AG08395 (cell line): ENCODE measurements at places on chromosomes 4 and X.
A peak's percentile ranks its signal among the peaks of the same experiment; 100 is the strongest.

DNA sequence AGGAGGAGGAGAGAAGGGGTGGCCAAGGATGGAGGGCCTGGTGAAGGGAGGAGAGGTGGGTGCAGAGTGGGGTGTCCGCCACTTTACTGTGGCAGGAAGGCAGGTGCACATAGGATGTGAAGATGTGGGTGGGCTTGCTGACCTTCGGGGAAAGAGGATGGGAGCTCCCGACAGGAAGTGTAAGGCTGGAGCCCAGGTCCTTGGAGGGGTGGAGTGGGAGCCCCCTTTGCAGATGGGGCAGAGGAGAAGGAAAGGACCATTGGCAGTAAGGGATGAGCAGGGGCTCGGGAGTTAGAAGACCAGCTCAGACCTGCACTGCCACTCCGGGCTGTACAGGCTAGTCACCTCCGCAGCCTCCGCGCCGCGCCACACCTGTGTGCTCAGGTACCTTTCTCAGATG, 89.5 kb downstream of the EVC start:
- no peak for DNase-seq

- no peak for DNase-seq
These were observed 160.0 kb downstream of the HNRNPD start for GRCh38 chr4:82213485-82214417.

- DNase-seq: no peak
These were observed 4.4 kb downstream of the CTAG2 start for GRCh38 chrX:154648931-154649330.

DNA sequence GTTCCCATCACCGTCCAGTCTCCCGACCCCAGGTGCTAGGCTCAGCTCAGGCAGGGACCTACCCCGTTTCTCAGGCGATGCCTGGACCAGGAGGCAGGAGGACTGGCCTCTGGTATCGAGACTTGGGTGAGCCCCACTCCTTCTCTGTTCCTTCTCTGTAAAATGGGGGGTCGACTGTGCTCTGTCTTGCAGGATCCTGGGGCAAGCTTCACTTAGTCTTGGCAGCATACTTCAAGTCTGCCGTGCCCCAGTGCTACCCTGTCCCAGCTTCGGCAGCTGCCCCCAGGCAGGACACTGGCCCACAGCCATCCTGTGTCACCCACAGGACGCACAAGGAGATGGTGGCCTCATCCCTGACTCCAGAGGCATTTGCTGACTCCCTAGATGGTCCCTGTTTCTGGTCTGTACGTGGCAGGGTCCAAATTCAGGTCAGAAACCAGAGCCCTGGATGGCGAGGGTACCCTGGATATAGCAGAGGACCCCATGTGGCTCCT, 7.0 kb upstream of the HAUS7 start:
- DNase-seq: no peak

- no peak for DNase-seq
These were observed 131.0 kb downstream of the ATXN3L start for GRCh38 chrX:13188731-13189309.

DNA sequence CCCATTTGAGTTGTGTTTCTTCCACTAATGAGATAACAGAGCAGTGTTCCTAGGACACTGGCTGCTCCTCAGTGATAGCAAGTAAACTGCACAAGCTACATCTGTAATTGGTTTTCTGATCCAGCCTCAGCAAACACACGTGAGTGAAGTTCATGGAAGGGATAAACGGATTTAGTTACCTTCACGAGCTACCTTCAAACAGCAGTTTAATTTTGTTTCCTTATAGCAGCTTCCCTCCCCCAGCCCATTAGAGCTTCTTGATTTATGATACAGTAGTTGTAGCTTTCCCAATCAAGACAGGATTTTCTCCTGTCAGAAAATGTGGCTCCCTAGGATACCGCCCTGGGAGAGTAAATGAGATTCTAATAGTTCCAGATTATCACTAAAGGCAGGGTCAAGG, 634.2 kb upstream of the FAT1 start:
- no peak for DNase-seq

GRCh38 chr4:53777244-53777984, 186.1 kb upstream of the LNX1 start:
- peak; percentile 81 for DNase-seq

DNA sequence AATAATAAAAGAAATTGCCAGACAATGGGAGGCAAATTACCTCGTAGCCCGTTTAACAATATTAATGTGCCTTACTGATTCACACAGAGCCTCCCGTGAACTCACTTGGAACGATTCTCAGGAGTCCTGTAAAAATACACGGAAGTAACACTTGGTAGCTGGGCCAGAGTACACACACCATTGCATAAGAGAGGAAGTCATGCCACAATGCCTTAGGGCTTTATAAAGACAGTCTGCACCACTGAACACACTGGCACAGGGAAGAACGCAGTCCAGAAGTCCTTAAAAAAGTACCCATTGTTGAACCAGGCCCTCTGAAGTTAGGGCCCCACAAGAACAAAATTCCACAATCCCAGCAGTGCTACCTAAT, 15.1 kb downstream of the SLC2A9 start:
- peak; percentile 72 for DNase-seq

DNA sequence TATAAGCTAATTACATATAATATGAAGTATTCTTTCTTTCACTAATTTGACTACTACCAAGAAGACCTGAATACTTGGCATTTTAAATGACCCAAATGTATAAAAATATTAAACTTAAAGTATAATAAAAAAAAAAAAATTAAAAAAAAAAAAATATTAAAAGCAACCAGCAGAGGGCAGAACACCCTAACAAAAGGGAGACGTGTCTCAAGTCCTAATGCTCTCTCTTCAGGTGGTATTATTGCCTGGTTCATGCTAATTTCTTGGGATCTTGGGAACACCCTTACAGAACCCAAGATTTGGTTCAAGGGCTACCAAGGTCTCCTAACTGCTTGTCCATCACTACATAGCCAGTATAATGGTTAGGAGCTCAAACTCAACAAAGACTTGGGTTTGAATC, 754.8 kb downstream of the RAB28 start:
- DNase-seq: peak; percentile 13

- DNase-seq: no peak
These were observed 14.6 kb downstream of the CLCN3 start for GRCh38 chr4:169634975-169635374.

GRCh38 chr4:1233641-1234308, 15.2 kb downstream of the CTBP1 start:
- peak; percentile 61 for DNase-seq

DNA sequence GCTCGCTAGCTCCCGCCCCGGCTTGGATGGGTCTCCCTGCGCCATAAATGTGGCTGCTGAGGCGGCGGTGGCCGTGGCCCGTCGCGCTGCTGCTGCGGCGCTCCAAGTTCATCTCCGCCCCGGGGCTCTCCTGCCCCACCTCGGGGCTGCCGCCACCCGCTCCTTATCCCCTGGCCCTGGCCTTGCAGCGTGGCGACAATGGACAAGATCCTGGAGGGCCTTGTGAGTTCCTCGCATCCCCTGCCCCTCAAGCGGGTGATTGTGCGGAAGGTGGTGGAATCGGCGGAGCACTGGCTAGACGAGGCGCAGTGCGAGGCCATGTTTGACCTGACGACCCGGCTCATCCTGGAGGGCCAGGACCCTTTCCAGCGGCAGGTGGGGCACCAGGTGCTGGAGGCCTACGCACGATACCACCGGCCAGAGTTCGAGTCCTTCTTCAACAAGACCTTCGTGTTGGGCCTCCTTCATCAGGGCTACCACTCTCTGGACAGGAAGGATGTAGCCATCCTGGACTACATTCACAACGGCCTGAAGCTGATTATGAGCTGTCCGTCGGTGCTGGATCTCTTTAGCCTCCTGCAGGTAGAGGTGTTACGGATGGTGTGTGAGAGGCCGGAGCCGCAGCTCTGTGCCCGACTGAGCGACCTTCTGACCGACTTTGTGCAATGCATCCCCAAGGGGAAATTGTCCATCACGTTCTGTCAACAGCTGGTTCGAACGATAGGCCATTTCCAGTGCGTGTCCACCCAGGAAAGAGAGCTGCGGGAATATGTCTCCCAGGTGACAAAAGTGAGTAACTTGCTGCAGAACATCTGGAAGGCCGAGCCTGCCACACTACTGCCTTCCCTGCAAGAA, 763 bp downstream of the USP38 start:
- peak; percentile 2 for DNase-seq

- no peak for DNase-seq
These were observed 207.3 kb upstream of the PABPC4L start for GRCh38 chr4:134408897-134409296.

GRCh38 chr4:15349965-15350364, 77.9 kb upstream of the C1QTNF7 start:
- no peak for DNase-seq

DNA sequence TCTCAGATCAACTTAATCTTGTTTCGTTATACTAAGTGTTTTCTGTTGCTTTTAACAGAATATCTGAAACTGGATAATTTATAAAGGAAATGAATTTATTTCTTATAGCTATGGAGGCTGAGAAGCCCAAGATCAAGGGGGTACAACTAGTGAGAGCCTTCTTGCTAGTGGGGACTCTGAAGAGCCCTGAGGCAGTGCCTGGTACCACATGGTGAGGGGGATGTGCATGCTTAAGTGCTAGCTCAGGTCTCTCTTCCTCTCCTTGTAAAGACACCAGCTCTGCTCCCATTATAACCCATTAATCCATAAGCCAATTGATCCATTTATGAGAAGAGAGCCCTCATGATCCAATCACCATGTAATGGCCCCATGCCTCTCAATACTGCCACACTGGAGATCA, 17.9 kb downstream of the COX18 start:
- DNase-seq: no peak

GRCh38 chr4:11843340-11843739, 414.6 kb upstream of the HS3ST1 start:
- DNase-seq: no peak

- DNase-seq: no peak
These were observed 71.3 kb upstream of the ACSL1 start for GRCh38 chr4:184896868-184897715.

GRCh38 chrX:105694839-105695238, 127.5 kb upstream of the NRK start:
- no peak for DNase-seq

DNA sequence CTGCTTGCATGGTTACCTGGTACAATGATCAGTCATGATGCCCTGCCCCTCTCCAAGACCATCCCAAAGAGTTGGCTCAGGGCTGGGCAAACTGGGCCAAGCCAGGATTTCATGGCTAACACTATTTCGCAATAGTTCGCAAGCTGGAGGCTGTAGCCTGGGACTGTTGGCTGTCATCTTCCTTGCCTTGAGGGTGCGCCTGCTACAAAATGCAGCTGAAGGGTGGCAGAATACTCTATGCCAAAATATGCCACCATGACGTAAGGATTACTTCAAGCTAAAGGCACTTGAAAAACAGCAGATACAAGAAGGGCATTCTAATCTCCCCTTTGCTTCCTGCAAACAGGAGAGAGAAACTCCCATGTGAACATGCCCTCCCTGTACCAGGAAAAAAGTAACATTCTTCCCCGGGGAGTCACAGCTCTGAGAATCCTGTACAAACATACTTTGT, 21.0 kb downstream of the SAT1 start:
- peak; percentile 12 for DNase-seq

GRCh38 chr4:100895556-100896197, 377.9 kb upstream of the EMCN start:
- peak; percentile 20 for DNase-seq

DNA sequence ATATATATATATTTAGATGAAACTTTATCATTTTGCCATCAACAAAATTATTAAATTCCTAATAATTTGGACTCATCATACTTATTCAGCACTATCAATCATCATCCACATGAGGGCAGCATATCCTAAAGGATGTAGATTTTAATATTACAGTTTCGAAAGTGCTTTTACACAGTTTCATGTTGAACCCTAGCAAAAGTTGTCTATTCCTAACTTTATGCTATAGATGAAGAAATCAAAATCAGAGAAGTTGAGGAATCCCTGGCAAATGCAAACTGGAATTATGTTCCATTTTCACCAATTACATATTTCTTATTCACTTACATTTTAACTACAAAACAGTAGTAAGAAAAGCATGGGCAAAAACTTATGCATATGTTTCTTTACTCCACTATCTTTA, 36.6 kb upstream of the UGT2A1 start:
- peak; percentile 26 for DNase-seq

DNA sequence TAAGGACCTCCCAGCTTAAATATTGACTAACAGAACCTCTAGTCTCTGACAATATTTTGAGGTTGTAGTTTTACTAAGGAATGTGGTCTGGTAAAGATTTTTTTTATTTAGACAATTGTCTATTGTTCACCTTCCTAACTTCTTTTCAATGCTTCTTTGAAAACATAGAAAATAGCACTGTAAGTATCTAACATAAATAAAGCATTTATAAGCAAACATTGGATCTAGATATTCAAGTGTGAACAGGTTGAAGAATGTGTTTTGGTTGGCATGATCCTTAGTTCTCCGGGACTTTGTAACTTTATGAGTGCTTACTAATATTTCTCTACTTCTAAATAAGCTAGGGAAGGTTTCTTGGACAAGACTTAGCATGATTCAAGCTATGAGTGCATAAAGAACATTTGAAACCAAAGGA, 285.4 kb upstream of the ARSJ start:
- DNase-seq: no peak

GRCh38 chr4:14215116-14215770, 587.7 kb upstream of the BOD1L1 start:
- DNase-seq: no peak
